ENCODE measurements at places on chromosomes 5 and 9.
A peak's percentile ranks its signal among the peaks of the same experiment; 100 is the strongest.

DNA sequence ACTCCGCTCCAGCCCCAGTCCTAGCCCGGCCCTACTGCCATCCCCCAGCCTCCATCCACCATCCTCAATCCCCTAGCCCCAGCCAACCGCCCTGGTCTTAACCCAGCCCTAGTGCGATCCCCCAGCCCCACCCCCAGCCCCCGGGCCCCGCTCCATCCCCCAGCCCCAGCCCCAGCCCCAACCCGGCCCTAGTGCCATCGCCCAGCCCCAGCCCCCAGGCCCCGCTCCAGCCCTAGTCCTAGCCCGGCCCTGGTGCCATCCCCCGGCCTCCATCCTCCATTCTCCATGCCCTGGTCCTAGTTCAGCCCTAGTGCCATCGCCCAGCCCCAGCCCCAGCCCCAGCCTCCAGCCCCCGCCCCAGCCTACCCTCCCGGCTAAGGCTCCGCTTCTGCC, 398 bp downstream of the TOR1A start:
- no peak for DNase-seq

DNA sequence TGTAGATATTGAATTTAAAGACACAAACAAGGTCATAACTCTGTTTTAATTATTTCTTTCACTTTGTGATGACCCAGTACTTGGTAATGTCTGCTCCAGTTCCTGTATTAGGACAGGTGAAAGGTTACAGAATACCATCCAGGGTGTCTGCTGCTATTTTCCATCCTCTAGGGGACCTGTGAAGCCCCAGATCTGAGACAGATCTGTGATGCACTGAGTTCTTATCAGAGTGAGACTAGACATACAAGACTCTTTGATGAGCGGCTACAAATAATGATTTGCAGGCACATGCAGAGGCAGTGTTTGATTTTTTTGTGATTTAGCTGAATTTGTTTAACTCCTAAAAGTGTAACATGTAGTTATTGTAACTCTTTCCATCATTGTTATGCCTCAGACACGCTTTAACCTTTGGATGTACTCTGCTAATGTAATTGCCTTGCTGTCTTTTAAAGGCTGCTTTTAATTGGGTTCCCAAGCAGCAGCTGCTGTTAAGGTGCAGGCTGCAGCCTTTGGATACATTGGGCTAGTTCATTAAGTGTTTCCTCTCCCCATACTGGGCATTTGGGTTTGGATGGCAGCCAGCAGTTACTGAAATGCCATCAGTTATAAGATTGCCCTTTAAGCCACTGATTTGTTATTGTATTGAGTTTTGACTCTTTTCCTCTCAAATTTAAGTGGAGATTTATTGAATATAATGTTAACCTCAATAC, 63.3 kb downstream of the RASGRF2 start:
- no peak for DNase-seq

DNA sequence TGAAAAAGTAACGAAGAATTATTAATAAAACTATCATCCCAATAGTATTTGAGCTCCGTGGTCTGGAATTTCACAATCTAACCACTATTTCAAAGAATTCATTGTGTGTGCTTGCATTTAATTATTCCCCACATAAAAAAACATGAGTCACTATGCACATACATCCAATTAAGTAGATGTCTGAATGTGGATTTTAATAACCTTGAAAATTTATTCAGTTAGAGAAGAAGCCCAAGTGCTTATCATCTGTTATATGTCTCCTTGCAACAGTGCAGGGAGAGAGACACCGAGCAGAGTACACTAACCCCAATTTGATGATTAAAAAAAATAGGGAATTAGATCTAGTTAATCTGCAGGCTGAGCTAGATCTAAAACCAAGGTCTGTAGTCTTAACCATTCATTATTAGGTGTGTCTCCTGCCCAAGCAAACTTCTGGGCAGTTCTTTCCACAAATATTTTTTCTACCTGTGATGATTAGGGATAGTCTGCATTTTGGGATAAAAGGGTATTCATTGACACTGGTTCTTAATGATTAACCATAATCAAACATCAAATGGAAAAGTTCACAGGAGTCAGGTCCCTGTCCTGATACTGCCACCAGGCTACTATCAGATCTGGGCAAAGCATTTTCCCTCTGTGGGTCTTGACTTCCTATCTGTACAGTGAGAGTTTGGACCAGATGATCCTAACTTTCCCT, 164.2 kb downstream of the GRIA1 start:
- DNase-seq, result no peak

- DNase-seq, result no peak
Measured at GRCh38 chr9:96436063-96436455, 13.9 kb upstream of the HABP4 start.

GRCh38 chr5:43121913-43122484, 1.3 kb downstream of the ZNF131 start:
- peak; percentile 47 for DNase-seq

GRCh38 chr9:109708451-109708945, 71.5 kb upstream of the PALM2AKAP2 start:
- no peak for DNase-seq
